ENCODE measurements at places on chromosomes 7 and 10.

DNA sequence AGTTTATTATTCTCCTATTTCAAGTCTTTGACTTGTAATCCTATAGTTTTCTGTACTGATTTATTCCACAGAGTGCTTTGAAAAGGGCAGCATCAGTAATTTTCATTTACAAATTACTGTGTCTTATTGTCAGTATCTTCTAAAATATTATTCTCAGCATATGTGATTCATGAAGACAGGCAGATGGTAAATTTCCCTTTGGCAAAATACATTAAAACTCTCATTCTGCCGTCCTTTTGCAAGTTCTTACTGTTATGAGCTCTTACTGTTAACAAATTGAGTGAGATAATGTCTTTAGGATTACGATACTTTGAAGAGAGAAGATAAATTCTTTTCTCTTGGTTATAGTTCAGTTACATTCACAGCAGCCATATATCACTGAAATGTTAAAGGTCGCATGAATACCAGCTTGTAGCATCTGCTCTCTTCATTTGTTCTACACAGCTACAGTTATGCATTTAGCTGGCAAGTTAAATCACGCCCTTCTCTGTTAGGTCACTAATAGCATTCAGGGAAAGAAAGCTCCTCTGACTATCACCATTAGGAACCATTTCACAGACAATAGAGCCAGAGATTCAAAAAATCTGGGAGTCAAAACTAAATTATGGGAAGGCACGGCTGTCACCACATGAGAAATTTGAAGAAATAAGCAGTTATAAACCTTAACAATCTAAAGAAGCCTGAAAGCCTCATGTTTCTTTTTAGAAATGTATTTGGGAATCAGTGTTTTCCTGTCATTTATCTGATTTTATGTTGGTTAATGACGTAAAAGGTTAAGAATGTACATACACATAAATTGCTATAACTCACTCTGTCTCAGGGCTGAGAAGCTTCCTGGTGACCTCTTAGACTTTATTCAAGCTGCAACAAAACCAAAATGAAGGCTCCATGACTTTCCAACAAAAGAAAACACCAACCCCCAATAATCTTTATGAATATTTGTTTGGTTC is 109.6 kb upstream of the SP4 start:
- no peak for DNase-seq

DNA sequence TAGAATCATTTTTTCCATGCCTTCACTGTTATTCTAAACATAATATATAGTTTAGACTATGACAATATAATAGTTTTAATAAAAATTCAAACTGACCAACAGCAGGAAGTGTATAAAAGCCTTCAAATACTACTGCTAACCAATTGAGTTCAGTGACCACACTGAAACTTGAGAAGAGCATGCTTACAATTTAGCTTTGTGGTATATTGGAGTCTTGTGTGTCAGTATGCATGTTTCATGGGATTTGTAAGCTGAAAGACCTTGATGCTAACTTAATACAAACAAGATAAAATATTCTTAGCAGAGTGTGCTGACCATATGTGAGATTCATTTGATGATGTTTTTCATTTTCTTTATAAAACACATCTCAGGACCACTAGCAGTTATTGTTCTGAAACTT is 395.5 kb downstream of the SUGCT start:
- no peak for DNase-seq

DNA sequence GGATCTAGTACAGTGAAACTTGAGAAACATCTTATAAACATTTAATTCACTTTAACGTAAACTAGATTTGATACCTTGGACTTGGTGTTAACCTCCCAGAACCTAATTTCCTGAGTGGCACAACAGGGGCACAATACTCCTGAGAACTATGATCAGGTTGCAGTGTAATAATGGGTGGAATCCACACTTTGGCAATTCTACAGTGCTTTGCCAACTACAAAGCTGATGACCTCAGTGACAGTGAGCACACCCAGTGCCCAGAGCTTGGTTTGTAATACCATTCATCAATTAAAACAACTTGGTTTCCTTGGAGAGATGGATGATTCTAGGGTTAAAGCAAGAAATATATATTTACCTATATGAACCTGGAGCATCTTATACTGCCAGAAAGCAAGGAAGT is 379.2 kb downstream of the NRG3 start:
- DNase-seq: no peak

DNA sequence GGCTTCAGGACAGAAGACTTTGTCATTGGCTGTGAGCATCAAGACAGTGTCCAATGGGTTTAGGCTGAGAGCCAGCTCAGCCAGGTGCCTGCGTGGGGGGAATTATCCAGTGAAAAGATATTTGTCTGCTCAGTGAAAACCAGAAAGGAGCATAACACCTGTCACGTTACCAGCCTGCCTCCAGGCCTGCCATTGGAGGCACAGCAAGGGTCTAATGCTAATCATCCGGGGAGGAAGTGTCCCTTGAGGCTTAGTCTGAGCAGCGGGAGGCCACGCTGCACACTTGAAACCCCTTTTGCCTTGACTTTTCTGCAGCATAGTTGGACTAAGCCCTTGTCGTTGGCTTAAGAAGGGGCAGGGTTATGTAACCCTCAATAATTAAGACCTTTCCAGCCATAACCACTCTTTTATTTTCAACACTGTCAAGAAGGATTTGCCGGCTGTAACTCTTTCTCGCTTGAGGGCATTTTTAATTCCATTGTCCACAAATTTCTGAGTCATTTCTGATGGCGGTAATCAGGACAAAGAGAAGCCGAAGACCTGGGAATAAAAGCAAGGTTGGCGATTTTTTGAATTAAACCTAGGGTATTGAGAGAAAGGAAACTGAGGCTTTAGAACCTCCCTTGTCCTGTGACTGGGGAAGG is 639.6 kb upstream of the FOXK1 start:
- DNase-seq: no peak

DNA sequence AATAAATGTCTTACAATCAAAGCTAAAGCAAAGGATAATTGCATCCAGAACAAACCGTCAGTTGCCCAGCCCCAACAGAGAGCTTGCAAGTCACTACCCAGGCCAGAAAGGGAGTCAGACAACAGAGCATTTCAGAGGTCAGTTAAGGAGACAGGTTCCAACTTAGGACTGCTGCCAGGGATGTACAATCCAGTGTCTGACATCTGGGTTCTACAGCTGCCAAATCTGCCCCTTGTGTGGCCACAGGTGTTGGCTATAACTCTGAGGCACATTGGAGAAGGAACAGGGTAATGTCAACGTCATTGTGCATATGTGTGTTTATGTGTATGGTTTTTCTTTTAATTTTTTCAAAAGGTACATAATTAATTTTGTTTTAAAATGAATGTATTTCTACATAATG is 85.2 kb upstream of the GLCCI1 start:
- DNase-seq: no peak

- DNase-seq: no peak
Observed at GRCh38 chr7:141788296-141788695, 1.7 kb upstream of the TAS2R5 start.

GRCh38 chr10:70337201-70337651 is 45.2 kb downstream of the LRRC20 start:
- no peak for DNase-seq

DNA sequence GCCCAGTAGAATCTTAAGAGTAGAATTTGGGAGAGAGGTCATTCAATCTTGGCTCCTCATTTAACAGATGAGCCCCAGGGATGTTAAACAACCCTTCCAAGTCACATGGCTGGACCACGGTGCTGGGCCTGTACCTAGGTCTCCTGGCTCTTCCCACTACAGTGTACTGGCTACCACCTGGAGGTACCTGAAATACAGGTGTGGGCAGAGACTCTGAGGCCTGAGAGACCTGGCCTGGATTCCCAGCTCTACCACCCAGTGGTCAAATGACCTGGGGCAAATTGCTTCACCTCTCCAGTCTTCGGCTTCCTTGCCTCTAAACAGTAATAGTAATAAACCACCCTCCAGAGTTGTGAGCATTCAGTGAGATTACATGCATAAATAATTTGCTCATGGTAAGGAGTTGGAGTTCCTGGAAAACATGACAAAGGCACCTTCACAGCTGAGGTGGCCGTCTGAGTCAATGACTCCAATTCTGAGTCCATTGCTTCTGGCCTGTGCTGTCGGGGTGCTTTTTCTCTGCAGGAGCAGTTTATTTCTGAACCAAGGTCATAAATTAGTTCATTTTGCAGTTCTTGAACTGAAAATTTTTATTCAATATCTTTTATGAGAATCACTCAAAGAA is 2.7 kb downstream of the GOT1 start:
- DNase-seq: no peak

DNA sequence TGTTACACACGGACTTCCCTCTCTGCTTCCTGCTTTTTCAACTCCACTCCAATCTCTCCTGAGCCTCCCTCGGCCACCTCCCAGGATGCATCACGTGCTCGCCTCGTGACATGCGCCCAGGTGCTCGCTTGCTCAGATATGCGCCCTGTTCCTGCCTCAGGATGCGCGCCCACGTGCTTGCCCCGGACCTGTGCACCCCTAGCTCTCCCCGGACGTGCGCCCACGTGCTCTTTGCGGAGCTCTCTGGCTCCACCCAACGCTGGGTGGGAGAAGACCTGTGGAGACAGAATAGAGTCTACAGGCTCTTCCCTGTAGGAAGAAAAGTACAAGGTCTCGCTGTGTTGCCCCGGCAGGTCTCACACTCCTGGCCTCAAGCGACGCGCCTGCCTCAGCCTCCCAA is 23.1 kb downstream of the PARD3 start:
- DNase-seq: no peak

DNA sequence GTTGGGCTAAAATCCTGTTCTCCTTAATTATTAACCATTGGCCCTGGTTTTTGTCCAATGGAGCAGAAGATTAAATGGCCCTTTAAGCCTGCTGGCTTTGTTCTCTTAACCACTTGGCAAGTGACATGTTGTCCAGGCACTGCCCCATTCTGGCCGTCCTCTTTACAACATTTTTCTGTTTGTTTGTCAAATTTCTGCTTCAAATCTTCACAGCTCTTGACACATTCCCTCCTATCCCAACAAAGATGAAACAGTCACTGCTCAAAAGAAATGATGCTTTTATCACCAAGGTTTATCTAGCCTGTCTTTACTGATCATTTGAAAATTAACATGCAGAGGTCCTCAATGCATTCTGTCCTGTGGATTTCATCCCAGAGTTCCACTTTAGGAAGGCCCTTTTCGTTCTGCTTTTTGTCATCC is 700.4 kb downstream of the KCNMA1 start:
- no peak for DNase-seq
